ENCODE measurements at places on chromosomes 12 and 14. TPM values are rescaled to one million over a fixed set of nuclear protein-coding genes. Genes with fewer than 3 reads are reported as not detected.

- no peak for DNase-seq
Measured at GRCh38 chr12:26361964-26362363, 166.6 kb downstream of the SSPN start.

DNA sequence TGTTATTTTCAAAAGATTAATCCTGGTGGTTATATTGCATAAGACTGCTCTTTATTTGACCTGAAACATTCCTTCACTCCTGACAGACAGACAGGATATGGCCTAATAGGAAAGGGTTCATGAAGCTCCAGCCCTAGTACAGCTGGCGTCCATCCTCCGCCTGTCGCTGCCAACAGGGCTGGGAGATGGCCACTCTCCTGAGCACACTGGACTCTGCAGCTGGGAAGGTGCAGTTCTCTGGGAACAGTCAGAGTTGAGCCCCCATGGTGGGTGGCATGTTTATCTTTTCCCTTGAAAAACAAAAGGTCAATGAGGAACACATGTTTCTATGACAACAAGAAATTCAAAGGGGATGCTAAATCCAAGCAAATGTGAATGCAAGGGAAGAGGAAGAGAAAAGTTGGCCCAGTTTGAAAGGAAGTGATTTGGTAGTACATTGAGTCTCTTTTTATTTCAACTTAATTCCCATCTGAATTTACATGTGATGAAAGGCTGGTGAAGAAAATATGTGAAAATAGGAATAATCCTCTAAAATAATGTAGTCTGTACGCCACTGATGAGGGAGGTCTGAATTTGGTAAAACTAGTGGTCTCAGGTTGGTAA lies 89.9 kb upstream of the DCN start:
- peak; percentile 93 for DNase-seq

GRCh38 chr12:6620137-6620884 lies 13.1 kb upstream of the CHD4 start:
- DNase-seq, result no peak

GRCh38 chr14:60212503-60213371 lies 36.3 kb upstream of the PPM1A start:
- no peak for DNase-seq

MYL2 gene
- polyA plus RNA-seq, result 4.2 TPM

DNA sequence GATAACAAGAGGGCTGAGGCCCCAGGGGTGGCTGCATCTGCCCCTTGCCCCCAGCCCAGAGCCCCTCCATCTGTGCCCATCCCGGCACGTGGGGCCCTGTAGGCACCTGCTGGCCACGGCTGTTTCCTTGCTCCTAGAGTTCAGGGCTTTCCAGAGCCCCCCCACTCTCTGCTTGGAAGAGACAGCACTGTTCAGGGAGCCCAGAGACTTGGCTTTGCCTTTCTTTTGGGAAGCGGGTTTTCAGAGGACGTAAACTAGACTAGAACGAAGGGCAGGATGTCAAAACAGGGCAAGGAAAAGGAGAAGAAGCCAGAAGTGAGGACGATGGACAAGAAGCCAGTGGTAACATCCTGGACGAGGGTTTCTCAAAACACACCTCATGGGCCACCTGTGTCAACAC lies 163.3 kb upstream of the LHX5 start:
- no peak for DNase-seq

DIO3 gene
- polyA plus RNA-seq, result 0.23 TPM

ADGRD1 gene
- polyA plus RNA-seq, result 0.46 TPM

- DNase-seq, result peak; percentile 81
Measured at GRCh38 chr14:90398315-90398839, 1.5 kb downstream of the CALM1 start.
